Fibroblast of villous mesenchyme (primary cell): ENCODE measurements at places on chromosomes 1 and 21. TPM values are rescaled to one million over a fixed set of nuclear protein-coding genes. Genes with fewer than 3 reads are reported as not detected.

DNA sequence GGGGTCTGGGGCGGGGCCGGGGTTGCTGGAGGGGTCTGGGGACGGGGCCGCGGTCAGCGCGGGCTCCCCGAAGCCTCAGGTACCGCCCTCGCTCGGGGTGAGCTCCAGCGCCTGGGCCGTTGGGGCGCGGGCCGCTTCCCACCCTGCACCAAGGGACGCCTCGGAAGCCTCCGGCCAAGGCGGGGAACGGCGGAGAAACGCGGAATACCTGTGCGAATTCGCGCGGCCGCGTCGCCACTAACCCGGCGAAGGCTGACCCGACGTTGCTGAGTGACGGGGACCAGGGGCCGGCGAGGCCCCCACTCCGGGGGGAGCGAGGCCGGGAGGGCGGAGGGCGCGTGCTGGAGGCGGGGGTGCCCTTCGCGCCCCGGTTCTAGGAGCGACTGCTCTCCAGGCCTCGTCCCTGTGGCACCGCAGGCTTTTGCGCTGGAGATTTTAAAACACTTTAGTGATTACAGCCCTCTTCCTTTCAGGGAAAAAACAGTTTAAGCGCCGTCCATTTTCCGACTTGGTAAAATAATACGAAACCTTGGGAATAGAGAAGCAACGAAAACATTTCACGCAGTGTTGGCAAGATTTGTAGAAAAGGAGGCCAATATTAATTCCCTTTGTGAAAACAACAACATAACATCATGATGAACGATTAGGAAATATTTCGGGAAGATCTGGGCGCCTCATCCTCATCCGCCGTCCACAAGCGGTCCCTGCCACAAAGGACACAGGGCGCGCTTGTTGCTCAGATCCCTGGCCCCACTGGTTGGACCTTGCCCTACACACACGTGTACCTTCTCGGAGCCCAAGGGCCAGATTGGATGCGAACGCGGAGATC is 971 bp upstream of the GNG4 start:
- no peak for DNase-seq

DNA sequence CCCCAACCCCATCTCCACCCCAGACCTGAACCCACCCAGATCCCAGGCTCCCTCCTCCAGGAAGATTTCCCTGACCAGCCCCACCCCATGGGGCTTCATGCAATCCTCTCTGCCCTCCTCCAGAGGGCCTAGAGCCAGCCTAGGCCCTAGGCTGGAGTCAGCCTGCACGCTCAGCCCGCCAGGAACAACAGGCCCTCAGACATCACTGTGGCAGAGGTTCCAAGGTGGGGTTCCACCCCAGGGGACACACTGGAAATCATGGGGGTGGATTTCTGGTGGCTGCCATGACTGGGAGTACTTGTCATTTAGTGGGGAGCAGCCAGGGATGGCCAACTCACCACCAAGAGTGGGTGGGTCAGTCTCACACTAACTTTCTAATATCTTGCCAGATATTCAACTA is 122.0 kb downstream of the GLIS1 start:
- DNase-seq: no peak

DNA sequence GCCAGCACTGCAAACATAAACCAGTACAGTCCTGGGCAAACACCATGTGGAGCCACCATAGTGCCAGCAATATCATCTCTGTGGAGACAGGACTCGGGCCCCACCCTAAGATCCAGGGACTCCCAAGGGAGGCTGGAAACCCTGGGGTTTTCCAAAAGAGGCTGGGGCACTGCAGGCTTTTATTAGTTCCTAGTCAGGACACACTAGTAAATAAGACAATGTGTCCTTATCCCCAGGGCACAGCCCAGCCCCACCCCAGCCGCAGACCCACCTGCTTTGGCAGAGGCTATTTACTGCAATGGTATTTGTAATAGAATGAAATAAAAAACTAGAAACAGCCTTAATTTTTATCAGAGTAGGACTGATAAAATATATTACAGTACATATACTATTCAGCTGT is 486 bp upstream of the GJB3 start:
- no peak for DNase-seq

- no peak for DNase-seq
Observed at GRCh38 chr1:29827237-29827750, 591.0 kb downstream of the PTPRU start.

DNA sequence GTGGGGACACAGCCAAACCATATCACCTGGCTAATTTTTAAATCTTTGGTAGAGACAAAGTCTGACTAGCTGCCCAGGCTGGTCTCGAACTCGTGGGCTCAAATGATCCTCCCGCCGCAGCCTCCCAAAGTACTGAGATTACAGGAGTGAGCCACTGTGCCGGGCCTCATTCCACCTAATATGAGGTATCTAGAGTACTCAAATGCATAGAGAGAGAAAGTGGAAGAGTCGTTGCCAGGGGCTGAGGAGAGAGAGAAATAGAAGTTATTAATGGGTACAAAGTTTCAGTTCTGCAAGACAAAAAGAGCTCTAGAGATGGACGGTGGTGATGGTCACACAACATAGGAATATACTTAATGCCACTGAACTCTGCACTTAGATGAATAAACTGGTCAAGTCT is 119.6 kb downstream of the TOMM20 start:
- no peak for DNase-seq

DNA sequence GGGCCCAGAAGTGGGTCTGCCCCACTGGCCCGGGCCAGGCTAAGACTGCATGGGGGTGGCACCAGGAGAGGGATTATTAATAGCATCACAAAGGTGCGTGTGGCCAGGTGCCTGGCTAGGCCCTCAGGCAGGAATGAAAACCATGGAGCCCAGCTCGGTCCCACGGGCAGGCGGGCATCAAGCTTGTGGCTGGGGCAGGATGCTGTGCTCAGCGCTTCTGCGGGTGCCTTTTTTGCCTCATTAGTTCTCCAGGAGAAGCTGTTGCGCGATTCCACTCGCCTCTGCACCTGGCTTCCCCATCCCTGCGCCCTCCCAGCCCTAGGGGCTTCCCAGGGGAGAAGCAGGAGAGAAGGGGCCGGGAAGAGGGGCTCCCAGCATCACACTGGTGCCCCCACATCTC is 39.3 kb downstream of the CITED4 start:
- no peak for DNase-seq

DNA sequence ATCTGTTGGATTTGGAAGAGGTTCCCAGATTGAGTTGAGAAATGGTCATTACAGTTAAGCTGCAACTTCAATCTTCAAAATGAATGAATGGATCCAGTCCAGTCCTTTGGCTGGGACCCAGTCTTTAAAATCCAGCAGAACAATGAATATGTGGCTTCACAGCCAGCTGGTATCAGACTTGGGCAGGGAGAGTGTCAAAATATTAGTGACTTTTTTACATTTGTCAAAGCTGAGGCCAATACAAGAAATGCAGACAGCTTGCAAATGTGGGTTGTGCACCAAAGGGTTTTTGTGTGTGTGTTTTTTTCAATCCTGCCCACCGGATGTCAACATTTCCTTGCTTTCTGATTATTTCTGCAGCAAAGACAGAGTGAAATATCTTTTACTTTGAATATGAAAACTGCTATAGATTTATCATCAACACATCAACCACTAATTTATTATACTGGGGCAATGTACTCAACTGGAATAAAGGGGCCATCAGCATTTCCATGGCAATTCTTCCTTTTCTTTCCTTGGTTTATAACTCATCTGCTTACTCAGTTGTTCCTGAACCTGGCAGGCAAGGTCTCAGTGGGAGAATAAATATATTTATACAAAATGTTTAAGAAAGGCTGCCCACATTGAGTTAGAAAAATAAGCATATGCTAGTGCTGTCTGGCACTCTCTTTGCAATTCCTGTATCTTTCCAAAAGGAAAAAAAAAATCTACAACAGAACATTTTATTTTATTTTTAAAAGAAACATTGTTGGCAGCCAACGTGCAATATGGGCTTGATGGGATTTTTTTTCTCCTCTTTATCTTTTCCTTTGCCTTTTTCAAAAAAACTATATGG is 491.6 kb upstream of the C1orf87 start:
- DNase-seq: no peak

DNA sequence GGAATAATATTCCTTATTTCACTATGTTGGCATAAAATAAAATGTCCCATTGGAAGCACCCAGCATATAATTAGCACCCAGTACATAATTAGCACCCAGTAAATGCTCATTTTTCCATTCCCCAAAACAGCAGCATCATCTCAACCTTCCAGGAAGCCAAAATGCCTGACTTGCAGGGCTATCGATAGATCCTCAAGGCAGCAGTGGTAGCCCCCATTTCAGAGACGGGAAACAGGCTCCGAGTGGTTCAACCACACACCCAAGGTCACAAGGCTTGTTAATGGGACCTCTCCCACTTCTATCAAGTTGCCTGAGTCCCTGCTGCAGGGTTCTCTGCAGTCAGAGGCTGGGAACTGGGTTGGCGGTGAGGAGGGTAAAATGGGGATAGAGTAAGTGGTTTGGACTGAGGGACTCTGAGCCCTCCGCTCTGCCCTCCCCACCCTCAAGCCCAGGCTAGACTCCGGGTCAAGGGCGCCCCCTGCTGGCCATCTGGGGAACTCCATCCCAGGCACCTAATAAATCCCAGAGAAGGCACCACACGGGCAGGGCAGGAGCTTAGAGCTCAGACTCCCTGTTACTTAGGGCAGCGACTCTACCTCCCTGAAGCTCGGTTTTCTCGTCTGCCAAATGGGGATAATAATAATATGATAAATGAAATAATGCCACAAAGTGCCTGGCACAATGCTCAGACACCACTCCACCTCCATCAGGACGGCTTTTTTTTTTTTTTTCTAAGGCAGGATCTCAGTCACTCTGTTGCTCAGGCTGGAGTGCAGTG is 21.9 kb upstream of the LAPTM5 start:
- DNase-seq: peak; percentile 73

DNA sequence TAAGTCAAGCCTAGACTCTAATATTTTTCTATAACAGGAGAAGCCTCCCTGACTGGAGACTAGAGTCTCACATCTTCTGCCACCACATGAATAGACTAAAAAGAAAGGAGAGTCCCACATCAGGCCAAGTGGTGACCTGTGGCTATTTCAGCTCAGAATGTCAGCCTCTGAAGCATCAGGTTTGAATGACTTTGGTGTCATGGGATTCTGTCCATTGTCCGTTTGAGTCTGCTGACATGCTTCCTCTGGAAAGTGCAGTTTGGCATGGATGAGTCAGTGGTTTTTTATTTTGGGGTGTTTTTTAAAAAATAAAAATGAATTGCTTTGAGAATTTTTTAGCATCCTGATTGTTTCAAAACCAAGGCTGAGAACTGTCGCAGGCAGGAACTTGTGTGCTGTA is 19.5 kb downstream of the DYRK3 start:
- DNase-seq: no peak

- DNase-seq: no peak
Observed at GRCh38 chr1:87279536-87279875, 49.2 kb upstream of the LMO4 start.

- DNase-seq: no peak
Observed at GRCh38 chr1:30689901-30690645, 33.3 kb downstream of the MATN1 start.

DNA sequence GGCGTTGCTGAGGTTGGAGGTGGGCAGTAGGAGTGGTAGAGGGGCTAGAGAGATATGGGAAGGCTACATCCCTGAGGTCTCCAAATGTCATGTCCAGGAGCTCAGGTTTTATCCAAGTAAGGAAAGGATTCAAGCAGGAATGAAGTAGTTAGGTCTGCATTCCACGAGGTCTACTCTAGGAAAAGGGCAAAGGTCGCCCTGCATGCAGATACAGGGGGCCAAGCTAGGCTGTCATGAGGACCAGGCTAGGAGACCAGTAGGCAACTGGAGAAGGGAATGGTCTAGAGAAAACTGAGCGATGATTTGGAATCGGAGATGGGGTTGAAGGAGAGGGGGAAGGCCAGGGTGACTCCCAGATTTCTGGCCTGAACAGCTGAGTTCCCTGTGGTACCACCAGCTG is 48.7 kb downstream of the IRF2BP2 start:
- DNase-seq: no peak

DNA sequence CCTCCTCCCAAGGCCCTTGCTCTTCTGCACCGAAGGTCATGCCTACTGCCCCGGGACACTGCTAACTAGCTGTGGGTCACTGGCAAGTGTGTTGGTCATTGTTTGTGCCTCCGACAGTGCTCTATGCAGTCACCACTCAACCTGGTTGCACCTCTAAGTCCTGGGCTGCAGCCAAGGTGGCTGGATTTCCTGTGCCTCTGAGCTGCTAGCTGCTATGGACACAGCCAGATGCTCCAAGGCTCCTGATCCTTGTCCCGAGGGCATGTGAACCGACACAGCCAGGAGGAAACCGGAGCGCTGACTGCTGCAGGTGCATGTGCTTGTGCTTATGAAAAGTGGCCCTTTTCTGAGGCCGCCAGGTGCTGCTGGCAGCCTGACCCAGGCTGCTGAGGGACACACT is 14.7 kb upstream of the SPOCD1 start:
- DNase-seq: no peak

- DNase-seq: no peak
Observed at GRCh38 chr1:16260814-16261213, 23.8 kb upstream of the CPLANE2 start.

GRCh38 chr1:43951021-43951985 is 4.6 kb downstream of the IPO13 start:
- DNase-seq: no peak

- DNase-seq: no peak
Observed at GRCh38 chr1:47024141-47024801, 802 bp downstream of the CYP4X1 start.

DNA sequence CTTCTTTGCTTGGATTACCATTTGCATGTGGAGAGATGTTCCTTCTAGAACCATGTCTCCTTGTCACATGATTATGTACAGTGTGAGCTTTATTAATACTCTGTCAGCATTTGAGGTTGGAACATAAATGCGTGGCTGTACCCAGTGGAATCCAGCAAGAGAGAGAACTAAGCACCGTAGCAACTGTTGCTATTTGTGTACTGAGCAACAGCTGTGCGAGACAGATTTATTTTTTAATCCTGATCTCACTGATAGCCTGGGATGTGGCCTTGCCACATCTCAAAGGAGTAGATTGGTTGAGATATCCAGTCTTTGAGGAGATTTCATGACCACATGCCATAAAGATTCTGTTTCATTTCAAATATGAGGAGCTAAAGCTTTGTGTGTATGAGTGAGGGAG is 43.4 kb downstream of the KIF1B start:
- DNase-seq: peak; percentile 98

- no peak for DNase-seq
Observed at GRCh38 chr21:34648739-34649297, 20.0 kb upstream of the CLIC6 start.

DNA sequence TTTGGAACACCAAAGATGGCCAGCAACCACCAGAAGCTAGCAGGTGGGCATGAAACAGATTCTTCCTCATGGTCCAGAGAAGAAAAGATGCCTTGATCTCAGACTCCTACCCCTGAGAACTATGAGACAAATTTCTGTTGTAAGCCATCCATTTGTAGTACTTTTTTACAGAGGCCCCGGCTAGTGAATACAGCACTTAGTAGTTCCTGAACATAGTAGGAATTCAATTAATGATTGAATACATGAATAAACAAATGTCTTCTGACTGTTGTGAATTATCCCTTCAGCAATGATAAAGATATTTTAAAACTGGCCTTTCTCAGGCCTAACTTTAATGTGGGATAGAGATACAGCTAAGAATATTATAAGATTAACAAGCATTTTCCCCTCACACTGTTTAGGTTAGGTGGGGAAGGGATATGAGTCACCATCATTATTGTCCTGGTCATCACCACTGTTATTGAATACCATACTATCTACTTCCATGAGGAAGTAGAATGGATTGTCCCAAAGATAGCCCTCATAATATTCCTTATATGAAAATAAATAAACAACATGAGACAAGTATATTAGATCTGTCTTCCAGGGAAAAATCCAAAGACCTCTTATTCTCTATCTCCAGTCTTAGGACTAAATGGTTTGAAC is 51.4 kb downstream of the ADCY10 start:
- DNase-seq: peak; percentile 47

The AIRE gene
- under 0.01 TPM in 1 of 2 replicates, not detected in the other for total RNA-seq

The ATP1A4 gene
- not detected in 2 replicates for total RNA-seq

The OVAAL gene
- not detected in 2 replicates for total RNA-seq

The KCND3 gene
- total RNA-seq: 1.3 and 1.7 TPM in 2 replicates

The GATAD2B gene
- total RNA-seq: 6.8 and 8.6 TPM in 2 replicates

The OR6N1 gene
- not detected in 2 replicates for total RNA-seq
